ENCODE measurements at places on chromosomes 13 and 19.

DNA sequence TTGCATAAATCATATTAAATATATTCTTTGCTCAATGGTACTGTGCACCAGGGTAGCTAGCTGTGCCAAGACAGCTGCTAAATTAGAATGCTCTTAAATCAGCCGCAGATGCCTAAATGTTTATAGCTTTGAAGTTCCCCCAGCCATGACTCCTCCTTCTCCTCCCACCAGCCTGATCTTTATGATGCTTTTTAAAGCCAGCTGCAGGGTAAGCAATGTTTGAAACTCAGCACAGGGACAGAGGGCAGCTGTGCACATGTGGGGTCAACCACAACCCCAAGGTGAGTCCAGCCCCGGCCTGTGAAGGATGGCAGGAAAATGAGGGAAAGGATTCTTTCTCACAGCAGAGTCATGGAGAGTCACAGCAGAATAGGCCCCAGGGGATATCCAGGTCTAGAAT lies 635.7 kb downstream of the UQCRFS1 start:
- no peak for DNase-seq

DNA sequence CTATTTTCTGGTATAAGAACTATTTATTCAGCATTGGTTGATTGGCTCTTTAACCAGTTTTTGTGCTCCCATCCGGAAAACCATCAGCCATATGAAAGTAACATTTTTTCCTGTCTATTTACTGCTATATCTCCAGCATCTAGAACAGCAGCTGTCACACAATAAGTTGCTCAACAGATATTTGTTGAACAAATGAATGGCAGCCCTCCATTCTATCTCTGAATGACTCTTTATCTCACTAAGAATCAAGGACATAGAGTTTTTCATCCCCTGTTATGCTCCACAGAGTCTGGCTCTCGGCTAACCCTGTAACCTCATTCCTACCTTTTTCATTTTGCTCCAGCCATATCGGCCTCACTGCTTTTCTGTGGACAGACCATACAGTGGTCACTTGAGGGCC lies 145.5 kb downstream of the SLITRK6 start:
- no peak for DNase-seq

DNA sequence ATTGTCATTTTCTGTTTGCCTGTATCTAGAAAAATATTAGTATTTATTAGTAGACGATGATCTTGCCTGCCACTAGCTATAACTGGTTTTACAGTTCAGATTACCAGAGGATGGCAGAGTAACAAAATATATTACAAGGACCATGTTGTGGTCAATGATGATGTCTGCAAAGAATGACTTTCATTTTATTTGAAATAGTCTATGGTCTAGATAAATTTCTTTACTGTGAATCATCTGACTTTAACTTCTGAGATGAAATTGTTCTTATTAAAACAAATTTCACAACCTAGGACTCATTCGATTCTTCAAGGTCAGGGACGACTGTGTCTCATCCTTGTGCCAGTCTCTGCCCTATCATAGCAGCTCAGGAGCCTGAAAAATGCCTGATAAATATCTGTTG lies 637.8 kb upstream of the KLF12 start:
- no peak for DNase-seq

DNA sequence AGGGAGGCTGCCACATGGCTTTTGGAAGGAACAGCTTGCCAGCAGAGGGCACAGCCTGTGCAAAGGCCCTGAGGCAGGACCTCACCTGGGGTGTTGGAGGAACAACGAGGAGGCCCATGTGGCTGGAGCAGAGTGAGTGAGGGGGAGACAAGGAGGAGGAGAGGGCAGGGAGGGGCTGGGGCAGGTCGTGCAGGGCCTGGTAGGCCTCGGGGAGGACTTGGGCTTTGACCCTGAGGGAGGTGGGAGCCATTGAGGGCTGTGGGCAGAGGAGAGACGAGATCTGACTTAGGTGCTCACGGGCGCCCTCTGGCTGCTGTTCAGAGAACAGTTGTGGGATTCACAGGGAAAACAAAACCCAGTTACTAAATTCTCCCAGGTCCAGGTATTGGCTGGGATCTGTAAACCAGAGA lies 25.2 kb downstream of the ZNRF4 start:
- no peak for DNase-seq

DNA sequence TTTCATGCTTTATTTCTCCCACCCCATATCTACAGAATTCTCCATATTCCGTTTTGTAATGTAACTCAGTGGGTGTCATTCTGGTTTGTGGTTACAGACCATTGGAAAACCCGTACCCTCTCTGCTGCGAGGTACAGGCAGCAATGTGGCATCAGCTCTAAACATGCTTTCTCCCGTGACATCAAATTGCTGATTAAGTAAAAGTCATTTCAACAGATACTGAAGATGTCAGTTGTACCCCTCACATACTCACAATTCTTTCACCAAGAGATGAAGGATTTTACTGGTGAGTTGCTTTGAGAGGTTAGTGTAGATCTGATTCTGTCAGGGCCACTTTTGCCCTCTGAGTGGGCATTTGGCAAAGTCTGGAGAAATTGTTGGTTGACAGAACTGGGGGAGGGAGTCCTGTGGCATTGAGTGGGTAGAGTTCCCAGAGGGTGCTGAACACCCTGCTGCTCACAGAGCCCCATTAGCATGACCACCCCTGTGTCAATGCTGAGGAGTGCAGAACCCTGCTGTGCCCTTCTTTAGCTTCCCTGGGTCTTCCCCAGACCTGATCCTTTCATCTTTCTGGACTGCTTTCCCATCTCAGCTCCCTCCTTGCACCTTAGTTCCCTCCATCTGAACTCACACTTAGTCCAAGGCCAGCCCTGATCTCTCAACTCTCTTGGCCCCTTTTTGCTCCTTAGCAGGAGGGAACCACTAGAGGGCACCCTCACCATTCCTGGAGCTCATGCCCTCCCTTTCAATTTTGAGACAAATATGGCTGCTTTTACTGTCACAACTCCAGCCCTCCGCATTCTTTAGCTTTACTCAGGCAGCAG lies 39.9 kb upstream of the CEACAM8 start:
- DNase-seq = no peak

DNA sequence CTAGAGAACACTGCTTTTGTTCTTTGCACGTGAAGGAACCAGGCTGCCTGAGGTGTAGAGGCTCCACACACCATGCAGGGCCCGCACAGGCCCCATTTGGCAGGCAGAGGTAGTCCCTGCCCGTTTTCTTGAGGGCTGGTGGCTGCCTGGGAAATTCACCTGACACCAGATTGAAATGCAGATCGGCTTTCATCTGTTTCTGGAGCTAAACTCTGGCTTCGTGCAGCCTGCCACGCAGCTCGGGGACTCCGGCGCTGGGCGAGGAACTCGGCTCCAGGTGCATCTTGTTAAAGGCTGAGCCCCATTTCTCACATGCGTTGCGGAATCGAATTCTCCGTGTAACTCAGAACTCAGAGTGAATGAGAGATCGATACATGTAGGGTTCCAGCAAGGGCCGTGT lies 37.7 kb downstream of the ATP11A start:
- DNase-seq = no peak

GRCh38 chr13:24176351-24177101 lies 16.0 kb downstream of the SPATA13 start:
- no peak for DNase-seq

DNA sequence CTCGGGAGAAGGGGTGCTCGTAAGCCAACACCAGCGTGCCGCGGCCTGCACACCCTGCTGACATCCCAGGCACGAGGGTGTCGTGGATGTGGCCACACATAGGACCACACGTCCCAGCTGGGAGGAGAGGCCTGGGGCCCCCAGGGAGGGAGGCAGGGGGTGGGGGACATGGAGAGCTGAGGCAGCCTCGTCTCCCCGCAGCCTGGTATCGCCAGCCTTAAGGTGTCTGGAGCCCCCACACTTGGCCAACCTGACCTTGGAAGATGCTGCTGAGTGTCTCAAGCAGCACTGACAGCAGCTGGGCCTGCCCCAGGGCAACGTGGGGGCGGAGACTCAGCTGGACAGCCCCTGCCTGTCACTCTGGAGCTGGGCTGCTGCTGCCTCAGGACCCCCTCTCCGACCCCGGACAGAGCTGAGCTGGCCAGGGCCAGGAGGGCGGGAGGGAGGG lies 2.4 kb downstream of the IZUMO4 start:
- DNase-seq = no peak

DNA sequence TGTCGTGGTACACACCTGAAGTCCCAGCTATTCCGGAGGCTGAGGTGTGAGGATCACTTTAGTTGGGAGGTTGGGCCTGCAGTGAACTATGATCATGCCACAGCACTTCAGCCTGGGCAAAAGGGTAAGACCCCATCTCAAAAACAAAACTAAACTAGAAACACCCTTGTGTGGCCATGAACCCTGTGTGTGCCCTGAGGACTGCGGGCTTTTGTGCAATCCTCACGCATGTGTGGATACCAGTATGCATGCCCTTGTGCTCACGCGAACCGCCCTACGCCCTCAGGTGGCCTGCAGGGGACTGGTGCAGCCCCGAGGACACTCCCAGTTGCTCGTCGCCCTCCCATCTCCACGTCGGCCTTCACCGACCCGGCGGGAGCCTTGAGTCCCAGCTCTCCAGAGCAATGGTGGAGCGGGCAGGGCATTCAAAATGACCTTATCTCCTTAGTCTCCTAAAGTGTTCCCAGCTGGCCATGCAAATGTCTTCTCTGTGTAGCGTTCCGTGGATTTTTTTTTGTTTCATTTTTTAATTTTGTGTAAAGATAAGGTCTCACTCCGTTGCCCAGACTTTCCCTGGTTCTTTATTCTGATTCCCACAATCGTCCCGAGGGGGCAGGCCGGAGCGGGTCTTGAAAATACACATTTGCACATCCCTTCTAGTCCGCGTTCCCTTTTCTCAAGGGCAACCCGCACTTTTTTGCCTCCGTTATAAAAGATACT lies 868 bp upstream of the EGLN2 start:
- DNase-seq = peak; percentile 84

- no peak for DNase-seq
Observed at GRCh38 chr13:49633710-49634109, 5.4 kb downstream of the ARL11 start.

DNA sequence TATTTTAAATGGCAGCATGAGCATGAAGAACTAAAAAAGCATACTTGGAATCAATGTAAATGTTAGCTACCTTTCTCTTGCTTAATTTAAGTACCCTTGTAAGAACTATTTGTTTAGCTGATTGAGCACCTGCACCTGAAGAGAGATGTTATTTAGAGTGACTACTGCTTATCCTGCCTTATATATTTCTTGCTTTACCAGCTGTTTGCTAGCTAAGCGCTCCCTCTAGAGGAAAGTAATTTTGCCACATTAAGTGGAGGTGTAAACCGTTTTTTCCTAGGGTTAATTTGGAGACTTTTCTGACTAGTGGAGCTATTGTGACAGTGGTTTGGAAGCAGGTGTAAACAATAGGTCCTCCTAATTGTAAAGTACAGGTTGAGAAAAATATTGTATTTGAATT lies 19.4 kb upstream of the PSG2 start:
- DNase-seq = no peak

DNA sequence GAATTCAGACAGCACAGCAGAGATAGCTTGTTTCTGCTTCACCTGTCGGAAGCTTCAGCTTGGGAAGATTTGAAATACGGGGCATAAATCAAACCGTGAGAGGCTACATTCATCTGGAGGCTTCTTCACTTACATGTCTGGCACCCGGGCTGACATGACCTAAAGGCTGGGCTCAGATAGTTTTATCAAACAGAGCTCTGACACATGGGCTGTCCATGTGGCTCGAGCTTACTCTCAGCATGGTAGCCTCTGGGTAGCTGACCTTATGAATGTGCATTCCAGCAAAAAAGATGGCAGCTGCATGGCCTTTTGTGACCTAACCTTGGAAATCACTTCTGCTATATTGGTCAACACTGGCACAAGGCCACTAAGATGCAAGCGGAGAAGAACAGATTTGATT lies 414.5 kb downstream of the NDFIP2 start:
- DNase-seq = no peak

DNA sequence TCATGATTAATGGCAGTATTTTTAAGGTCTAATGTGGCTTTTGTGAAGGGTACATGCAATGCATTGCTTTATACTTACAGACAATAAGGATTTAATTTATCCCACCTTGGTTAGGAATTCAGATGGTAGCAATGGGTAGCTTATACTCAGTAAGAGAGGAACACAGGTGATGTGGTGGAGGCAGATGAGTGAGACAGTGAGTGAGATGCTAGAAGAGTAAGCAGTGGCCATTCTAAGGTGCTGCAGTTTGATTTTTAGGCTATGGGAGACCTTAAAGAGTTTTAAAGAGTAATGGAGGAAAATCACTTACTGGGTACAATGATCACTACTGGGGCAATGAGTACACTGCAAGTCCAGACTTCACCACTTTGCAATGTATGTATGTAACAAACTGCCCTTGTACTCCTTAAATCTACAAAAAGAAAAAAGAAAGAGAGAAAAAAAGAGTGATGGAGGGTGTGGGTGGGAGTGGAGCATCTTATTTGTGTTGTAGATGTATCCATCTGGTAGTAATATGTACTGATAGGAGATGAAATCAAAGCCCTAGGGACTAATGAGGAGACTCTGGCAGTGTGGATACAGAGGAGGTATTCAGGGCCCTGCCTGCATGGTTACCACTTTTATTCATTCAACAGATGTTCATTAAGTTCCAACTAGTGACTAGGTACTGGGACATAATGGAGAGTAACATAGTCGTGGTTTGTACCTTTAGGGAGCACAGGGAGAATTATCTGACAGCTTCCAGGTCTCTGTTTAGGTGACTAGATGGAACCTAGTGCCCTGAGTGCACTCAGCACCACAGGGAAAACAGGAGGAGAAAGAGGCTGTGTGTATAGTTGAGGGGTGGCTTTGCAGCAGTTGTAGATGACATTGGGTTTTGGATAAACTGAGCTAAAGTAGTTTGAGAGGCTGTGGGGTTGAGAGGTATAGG lies 99.0 kb downstream of the GPC6 start:
- no peak for DNase-seq

- DNase-seq = no peak
Observed at GRCh38 chr13:23506071-23506806, 64.0 kb upstream of the TNFRSF19 start.

GRCh38 chr13:25771641-25772478 lies 280.0 kb downstream of the SHISA2 start:
- DNase-seq = no peak

DNA sequence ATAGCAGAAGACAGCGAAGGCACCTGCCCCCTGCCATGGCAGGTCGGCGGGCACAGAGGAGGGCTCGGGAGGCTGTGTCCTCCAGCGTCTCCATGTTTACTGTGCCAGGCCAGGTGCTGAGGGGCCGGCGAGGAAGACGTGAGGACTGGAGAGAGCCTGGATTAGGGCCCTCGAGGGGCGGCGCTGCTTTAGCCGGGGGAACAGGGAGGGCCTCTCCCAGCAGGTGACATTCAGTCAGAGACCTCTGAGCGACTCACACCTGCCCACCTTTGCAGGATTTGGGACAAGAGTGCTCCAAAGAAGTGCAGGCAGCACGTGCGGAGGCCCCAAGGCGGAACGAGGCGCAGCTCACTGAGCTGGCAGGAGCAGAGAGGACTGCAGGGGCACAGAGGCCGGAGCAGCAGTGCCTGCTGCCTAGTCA lies 17.6 kb downstream of the KDM4B start:
- DNase-seq = no peak

DNA sequence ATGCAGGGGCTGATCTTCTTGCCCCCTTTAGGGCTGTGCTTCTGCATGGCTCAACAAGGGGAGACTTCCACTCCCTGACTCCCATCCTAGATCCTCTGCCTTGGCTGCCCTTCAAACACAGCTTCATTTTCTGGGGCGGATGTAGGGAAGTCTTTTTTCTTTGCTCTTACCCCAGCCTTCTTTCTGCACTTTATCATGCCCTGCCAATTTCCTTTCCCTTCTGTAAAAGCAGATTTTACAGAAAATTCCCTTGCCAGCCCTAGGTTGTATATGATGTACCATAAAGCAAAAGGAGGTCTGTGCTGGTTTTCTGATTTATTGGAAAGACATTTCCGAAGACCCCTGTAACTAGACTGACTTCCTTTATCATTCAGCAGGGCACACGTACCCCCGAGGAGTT lies 283.4 kb downstream of the SHISA2 start:
- no peak for DNase-seq
